ENCODE measurements at places on chromosomes 4 and X.
A peak's percentile ranks its signal among the peaks of the same experiment; 100 is the strongest.

DNA sequence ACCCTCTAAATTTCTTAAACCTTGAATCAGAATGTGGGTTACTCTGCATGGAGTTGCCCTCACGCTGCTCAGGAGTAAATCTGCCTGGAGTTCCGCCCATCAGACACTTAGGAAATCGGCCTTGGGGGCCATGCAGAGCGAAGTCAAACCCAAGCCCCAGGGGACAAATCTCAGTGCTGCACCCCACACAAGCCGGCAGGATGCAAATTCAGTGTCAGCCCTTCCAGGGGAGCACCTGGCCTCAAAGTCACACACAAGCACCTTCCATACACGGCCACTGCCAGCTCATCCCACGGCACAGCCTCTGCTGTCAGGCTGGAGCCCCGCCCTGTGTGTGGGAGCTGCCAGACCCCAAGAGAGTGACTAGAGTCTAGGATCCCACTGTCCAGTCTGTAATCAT lies 27.4 kb downstream of the RNF212 start:
- no peak for DNase-seq

GRCh38 chrX:155094468-155095061 lies 23.3 kb downstream of the BRCC3 start:
- no peak for DNase-seq

DNA sequence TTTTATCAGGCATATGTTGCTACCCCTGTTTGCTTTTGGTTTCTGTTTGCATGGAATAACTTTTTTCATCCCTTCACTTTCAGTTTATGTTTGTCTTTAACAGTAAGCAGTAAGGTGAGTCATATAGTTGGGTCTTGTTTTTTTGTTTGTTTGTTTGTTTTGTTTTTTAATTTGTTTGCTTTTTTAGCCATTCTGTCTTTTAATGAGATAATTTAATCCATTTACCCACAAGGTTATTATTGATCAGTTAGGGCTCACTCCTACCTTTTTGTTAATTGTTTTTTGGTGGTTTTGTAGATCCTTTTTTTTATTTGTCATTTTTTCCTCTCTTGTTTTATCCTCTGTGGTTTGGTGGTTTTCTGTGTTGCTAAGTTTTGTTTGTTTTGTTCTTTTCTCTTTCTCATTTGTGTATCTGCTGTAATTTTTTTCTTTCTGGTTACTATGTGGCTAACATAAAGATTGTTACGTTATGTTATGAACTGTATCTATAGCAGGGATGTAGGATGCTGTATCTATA lies 379.5 kb upstream of the MAD2L1 start:
- DNase-seq = no peak

DNA sequence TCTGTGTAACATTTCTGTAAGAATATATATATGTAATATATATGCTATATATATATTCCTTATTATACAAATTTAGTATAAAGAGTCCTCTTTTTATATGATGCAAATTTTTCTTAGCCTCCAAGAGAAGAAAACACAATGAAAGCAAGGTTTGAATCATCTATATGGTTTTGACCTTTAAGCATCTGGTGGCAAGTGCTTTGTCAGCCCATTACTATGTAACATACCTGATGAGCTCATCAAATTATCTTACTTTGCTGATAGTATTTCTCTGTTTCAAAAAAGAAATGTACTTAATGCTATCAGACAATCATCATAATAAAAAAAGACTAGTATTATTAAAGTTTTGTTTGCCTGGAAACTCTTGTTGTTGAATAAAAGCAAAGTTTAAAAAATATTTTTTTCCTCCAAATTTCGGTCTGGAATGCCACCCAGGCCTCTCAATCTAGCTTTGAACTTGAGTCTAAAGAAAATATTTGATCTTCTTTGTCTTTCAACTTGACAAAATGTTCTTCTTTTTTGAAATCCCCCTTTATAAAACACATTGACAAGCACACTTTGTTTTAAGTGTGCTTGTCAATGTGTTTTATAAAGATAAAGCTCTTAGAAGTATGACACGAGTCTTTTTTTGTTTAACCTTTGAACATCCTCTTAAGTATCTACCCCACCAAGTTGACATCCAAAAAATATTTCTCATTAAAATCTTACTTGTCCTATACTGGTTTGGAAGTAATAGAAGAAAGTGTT lies 26.2 kb downstream of the ZNF330 start:
- DNase-seq = no peak

- peak; percentile 39 for DNase-seq
These were observed 11.0 kb downstream of the SUPT20HL1 start for GRCh38 chrX:24371391-24371972.

GRCh38 chr4:21768349-21769310 lies 179.9 kb downstream of the KCNIP4 start:
- DNase-seq = no peak

DNA sequence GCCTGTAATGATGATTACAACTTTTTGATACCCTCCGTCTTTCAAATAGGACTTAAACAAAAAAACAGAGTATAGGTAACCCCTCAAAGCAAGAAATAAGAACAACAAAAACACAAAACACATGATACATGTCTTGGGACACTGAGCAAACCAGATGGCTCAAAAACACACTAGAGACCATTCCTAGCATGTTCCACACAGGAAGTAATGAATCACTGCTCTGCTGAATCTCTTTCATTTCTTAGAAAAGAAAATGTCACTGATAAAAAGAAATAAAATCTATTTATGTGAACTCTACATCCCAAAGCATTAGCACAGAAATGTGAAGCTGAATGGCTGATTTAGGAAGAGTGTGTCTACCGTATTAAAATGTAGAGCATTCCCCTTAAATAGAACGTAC lies 134.5 kb upstream of the IL15 start:
- no peak for DNase-seq

DNA sequence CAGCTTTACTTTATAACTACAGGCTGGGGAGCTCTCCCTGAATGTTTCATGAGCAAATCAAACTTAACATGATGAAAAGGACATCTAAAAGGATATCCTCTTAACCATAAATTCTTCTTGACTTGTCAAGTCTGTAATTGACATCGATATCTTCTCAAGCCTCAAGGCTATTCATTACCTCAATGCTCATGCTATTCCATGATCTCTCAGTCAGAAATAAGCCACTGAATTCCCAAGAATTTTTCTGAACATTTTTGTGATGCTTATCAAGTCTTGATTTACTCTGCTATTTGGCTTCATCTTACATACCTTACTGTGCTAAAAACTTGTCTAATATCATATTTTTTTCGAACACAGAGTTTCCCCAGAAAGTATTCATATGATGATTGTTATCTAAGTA lies 433.4 kb downstream of the PDGFC start:
- DNase-seq = no peak

DNA sequence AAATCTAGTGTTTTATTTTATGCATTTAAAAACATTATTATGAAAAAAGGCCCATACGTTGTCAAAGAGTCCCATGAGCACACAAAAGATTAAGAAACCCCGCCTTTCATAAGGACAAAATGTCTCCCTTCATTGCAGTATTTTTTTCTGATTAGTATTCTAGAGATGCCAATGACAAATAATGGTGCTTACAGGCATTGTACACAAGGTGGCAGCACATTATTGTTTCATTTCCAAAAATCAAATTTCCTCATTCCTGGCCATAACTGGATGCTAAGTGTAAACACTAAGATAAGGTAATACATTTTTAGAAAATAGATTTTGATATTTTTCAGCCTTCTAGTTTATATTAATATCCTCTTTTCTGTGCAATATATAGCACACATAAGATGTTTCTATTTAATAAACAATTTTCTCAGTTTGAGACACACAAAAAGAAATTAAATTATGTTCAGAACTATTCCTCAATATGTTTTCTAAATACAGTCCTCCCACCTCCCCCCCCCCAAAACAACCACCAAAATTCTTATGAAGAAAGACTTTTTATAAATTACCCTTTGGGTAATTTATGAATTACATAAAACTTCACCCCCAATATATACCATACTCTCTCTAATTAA lies 47.7 kb downstream of the TIGD2 start:
- no peak for DNase-seq

DNA sequence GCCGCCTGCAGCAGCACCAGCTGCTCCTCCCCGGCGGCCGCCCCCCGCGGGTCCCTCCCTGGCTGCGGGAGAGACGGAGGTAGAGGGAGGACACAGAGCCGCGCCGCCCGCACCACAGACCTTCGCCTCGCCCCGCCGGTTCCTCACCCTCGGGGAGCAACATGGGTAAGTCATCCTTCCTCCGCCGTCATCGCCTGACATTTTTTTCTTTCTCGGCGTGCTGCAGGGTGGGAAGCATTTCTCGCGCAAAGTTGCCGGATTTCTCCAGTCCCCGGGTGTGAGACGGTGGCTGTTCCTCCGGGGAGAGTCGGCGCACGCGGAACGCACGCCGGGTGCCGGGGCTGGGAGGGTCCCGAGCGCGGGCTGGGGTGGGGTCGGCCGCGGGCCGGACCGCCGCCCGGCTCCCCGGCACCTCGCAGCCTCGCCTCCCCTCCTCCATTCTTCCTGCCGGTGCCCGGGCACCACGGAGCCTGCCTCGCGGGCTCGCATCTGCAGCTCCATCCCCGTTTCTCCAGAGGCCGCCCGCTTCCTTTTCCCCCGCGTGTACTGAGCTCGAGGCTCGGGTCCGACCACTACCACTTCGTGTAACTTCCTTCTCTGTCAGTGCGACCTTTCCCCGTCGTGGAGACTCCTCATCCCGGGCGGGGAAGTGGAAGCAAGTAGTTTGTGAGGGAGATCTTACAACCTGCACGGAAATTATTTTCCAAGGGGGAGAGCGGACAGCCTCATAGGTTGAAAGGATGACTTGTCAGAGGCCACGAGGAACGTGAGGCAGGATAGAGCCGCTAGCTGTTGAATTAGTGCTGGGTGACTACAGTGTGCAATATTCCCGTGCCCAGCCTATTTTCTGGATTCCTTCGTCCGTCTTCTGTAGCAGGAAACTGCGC lies 464 bp downstream of the RAP1GDS1 start:
- no peak for DNase-seq

- no peak for DNase-seq
These were observed 79.5 kb downstream of the AFF1 start for GRCh38 chr4:87014284-87014782.

DNA sequence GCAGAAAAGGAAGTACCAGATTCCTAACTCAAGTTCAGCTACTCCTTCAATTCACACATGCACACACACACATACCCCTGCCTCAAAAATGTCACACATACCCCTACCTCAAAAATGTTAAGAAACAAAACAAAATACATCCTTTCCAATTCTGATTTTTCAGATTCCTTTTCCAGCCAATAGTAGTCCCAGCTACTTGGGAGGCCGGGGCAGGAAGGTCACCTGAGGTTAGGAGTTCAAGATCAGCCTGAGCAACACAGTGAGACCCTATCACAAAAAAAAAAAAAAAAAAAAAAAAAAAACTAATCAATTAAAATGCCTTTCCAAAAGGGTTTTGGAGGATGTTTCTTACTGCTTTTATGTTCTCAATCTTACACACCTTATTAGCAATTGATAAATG lies 138.0 kb downstream of the AFAP1 start:
- no peak for DNase-seq

- DNase-seq = peak; percentile 55
These were observed 132.3 kb downstream of the CBR4 start for GRCh38 chr4:168877511-168878491.

Measured in activated naive CD8-positive, alpha-beta T cell treated with anti-CD3 and anti-CD28 coated beads, Interleukin-2, amount 10 ng/mL, durations not matched to agents 7 days and 5 days (primary cell).